ENCODE measurements at places on chromosomes 4 and X. TPM values are rescaled to one million over a fixed set of nuclear protein-coding genes. Genes with fewer than 3 reads are reported as not detected.

PABPC1L2B gene
- polyA plus RNA-seq, result not detected

BMP15 gene
- polyA plus RNA-seq, result not detected

RIPPLY1 gene
- not detected for polyA plus RNA-seq

TBX22 gene
- polyA plus RNA-seq, result not detected

PCDH11X gene
- 2.5 TPM for polyA plus RNA-seq

SASH3 gene
- not detected for polyA plus RNA-seq

SPANXD gene
- polyA plus RNA-seq, result not detected

MAGEA11 gene
- not detected for polyA plus RNA-seq

NUDT6 gene
- polyA plus RNA-seq, result 12.4 TPM

GAGE12F gene
- not detected for polyA plus RNA-seq

MBNL3 gene
- polyA plus RNA-seq, result 0.22 TPM

SHISA3 gene
- not detected for polyA plus RNA-seq

MGARP gene
- polyA plus RNA-seq, result 1.9 TPM

DTHD1 gene
- polyA plus RNA-seq, result not detected

ZNF275 gene
- polyA plus RNA-seq, result 6.0 TPM

RGS12 gene
- polyA plus RNA-seq, result 66.4 TPM

MOSPD2 gene
- 12.4 TPM for polyA plus RNA-seq

CDX4 gene
- polyA plus RNA-seq, result not detected

ADH1C gene
- not detected for polyA plus RNA-seq

VCX3A gene
- polyA plus RNA-seq, result 0.87 TPM

MAGEA4 gene
- polyA plus RNA-seq, result not detected

NHS gene
- 1.9 TPM for polyA plus RNA-seq
